ENCODE measurements at places on chromosomes 4 and X.

DNA sequence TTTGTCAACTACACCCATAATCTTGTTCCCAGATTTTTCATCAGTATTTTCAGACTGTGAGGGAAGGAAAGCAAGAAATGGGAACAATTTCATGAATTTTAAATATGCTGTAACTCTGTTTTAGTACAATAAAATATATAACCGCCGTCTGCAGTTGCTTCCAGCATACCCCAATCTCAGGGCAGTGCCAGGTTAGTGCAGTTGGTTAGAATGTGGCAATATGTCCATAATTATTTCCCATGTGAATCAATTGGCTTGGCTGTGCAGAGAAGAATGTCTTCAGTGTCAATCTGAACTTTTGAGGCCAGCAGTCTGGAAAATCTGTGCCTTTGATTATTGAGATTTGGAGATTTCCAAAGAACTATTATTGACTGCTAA is 5.0 kb upstream of the MMAA start:
- no peaks in the 10 kb centered on the region for H3K36me3 ChIP-seq
- no peak for DNase-seq
- peaks cover 8% of the 10 kb centered on the region for H3K4me1 ChIP-seq
- no peaks in the 10 kb centered on the region for H3K27me3 ChIP-seq
- no peak overlapping the region for H3K4me3 ChIP-seq

GRCh38 chrX:103685396-103685795 is 1.1 kb downstream of the MORF4L2 start:
- H3K4me3 ChIP-seq = peak overlapping the region; percentile 74
- DNase-seq = no peak
- H3K27ac ChIP-seq = peak overlapping the region; percentile 98
- peaks cover 8% of the 10 kb centered on the region for H3K36me3 ChIP-seq
- no peaks in the 10 kb centered on the region for H3K27me3 ChIP-seq
- peaks cover 10% of the 10 kb centered on the region for H3K4me1 ChIP-seq

- H3K4me1 ChIP-seq = peaks cover 7% of the 10 kb centered on the region
- H3K4me3 ChIP-seq = no peak overlapping the region
- peak; percentile 54 for DNase-seq
- H3K27ac ChIP-seq = peak overlapping the region; percentile 54
- H3K36me3 ChIP-seq = no peaks in the 10 kb centered on the region
- H3K27me3 ChIP-seq = no peaks in the 10 kb centered on the region
Observed at GRCh38 chrX:119726900-119727555, 31.4 kb upstream of the SOWAHD start.

DNA sequence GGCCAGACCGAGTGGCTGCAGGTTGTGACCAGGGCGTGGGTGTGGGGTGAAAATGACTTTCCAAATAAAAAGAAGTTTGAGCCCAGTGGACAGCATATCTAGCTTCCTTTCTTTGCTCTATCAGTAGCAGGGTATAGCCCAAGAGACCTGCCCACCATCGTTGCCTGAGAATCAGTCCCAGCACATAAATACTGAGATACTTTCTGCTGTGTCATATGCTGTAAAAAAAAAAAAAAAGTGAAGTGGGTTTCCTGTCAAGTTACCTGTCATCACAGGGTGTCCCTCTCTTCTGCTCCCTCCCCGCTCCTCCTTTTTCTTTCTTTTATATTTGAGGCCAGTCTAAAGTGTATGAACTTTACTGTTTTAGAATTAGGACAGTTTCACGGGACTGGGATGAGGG is 330.3 kb upstream of the BOD1L1 start:
- no peaks in the 10 kb centered on the region for H3K27me3 ChIP-seq
- no peak overlapping the region for H3K4me3 ChIP-seq
- no peak overlapping the region for H3K27ac ChIP-seq

DNA sequence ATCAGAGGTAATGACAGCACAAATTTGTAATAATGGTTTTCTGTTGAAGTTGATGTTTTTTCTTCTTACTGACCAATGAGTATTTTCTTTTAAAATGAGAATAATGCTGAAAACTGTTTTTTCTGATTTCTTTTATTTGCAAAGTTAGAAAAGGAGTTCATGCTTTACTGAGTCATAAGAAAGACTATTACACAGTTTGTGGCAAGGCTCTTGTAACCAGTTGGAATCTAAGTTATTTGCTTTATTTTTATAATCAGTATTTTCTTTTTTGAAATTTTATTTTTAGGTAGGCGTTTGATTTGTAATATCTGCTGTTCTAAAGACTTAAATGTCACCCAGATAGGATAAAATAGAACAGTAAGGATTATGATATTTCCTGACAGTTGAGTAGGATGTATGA is 25.5 kb downstream of the ANAPC4 start:
- no peak overlapping the region for H3K27ac ChIP-seq
- no peaks in the 10 kb centered on the region for H3K4me1 ChIP-seq
- H3K36me3 ChIP-seq = no peaks in the 10 kb centered on the region
- no peak for DNase-seq
- no peaks in the 10 kb centered on the region for H3K27me3 ChIP-seq

DNA sequence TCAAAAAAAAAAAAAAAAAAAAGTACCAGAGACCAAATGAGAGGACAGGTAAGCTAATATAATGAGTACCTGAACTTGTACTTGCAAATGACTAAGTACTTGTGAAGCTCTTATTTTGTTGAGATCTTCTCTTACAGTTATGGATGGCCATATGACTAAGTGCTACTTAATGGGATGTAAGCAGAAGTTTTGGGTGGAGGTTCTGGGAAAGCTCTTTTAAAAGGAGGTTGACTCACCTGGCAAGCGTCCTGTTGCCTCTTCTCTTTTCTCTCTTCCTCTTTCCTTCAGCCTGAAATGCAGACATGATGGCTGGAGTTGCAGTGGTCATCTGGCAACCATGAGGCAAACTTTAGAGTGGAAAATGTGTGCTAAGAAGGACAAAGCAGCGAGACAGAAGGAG is 36.9 kb upstream of the MED14 start:
- H3K4me1 ChIP-seq = no peaks in the 10 kb centered on the region
- DNase-seq = no peak
- H3K27me3 ChIP-seq = no peaks in the 10 kb centered on the region
- no peaks in the 10 kb centered on the region for H3K36me3 ChIP-seq

- H3K4me1 ChIP-seq = no peaks in the 10 kb centered on the region
- no peaks in the 10 kb centered on the region for H3K27me3 ChIP-seq
- no peak overlapping the region for H3K27ac ChIP-seq
- no peak for DNase-seq
- H3K4me3 ChIP-seq = no peak overlapping the region
Observed at GRCh38 chrX:116290359-116290758, 119.8 kb downstream of the AGTR2 start.

GRCh38 chr4:42703813-42704212 is 46.9 kb upstream of the ATP8A1 start:
- 0 out of 2 replicates have a peak, but pooled peaks cover under 1% of the 10 kb centered on the region for H3K4me1 ChIP-seq
- H3K27me3 ChIP-seq = no peaks in the 10 kb centered on the region
- H3K27ac ChIP-seq = no peak overlapping the region
- no peak overlapping the region for H3K4me3 ChIP-seq

GRCh38 chr4:182089326-182089725 is 153.9 kb upstream of the TENM3 start:
- no peaks in the 10 kb centered on the region for H3K27me3 ChIP-seq
- no peaks in the 10 kb centered on the region for H3K4me1 ChIP-seq
- no peak overlapping the region for H3K4me3 ChIP-seq
- no peak overlapping the region for H3K27ac ChIP-seq

GRCh38 chrX:21408307-21408706 is 34.1 kb downstream of the CNKSR2 start:
- no peaks in the 10 kb centered on the region for H3K36me3 ChIP-seq
- H3K4me1 ChIP-seq = no peaks in the 10 kb centered on the region
- H3K27me3 ChIP-seq = no peaks in the 10 kb centered on the region
- H3K4me3 ChIP-seq = no peak overlapping the region
- no peak for DNase-seq
- H3K27ac ChIP-seq = no peak overlapping the region

- H3K4me3 ChIP-seq = no peak overlapping the region
- H3K36me3 ChIP-seq = no peaks in the 10 kb centered on the region
- H3K27ac ChIP-seq = no peak overlapping the region
- no peak for DNase-seq
- no peaks in the 10 kb centered on the region for H3K27me3 ChIP-seq
Observed at GRCh38 chr4:6620891-6621555, 19.5 kb upstream of the MRFAP1 start.

DNA sequence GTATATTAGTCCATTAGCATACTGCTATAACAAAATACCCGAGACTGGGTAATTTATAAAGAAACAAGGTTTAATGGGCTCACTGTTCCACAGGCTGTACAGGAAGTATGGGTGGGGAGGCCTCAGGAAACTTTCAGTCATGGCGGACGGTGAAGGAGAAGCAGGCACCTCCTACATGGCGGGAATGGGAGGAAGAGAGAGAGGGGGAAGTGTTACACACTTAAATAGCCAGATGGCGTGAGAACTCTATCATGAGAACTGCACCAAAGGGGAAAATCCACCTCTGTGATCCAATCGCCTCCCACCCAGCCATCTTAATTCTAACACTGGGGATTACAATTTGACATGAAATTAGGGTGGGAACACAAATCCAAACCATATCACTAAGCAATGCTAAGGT is 98.9 kb upstream of the SH3RF1 start:
- no peaks in the 10 kb centered on the region for H3K27me3 ChIP-seq
- no peak overlapping the region for H3K4me3 ChIP-seq
- no peaks in the 10 kb centered on the region for H3K36me3 ChIP-seq
- no peaks in the 10 kb centered on the region for H3K4me1 ChIP-seq
- H3K27ac ChIP-seq = no peak overlapping the region

DNA sequence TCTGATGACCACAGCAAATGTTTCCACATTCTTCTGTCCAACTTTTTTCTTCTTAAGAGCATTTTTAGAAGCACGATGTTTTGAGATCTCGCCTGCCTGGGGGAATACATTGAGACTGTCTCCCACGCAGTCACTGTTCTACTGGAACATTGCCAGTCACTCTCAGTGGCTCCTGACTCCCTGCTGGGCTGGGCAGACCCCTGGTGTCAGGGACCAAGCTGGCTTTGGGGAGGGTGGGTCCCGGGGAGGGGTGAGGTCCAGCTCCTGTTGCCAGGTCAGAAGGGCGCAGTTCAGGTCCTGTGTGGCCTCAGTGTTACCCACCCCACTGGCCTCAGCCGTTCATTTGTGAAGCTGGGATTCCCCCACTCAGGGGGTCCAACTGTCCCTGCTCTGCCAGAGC is 18.9 kb upstream of the ABLIM2 start:
- DNase-seq = no peak
- peaks cover 28% of the 10 kb centered on the region for H3K27me3 ChIP-seq
- H3K36me3 ChIP-seq = no peaks in the 10 kb centered on the region
- no peak overlapping the region for H3K4me3 ChIP-seq
- peaks cover 6% of the 10 kb centered on the region for H3K4me1 ChIP-seq
- no peak overlapping the region for H3K27ac ChIP-seq

DNA sequence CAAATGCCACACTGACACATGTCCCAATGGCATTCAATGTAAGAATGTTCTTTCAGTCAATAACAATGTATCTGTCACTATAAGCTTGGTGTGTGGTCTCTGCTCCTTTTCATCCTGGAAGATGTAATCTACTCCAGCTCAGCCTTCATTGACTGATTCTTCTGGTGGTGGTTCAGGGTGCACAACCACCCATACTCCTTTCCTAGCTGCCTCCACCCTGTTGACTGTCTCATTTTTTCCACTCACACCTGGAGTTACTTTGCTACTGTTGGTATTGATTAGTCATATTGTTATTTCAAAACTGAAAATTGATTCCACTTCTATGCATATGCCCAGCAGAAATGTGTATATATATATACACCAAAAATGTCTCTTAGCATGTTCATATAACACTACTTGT is 140.5 kb downstream of the ASB9 start:
- no peak overlapping the region for H3K4me3 ChIP-seq
- H3K4me1 ChIP-seq = no peaks in the 10 kb centered on the region
- no peaks in the 10 kb centered on the region for H3K36me3 ChIP-seq
- DNase-seq = no peak
- no peak overlapping the region for H3K27ac ChIP-seq
- no peaks in the 10 kb centered on the region for H3K27me3 ChIP-seq

- no peaks in the 10 kb centered on the region for H3K27me3 ChIP-seq
- no peak for DNase-seq
- H3K27ac ChIP-seq = no peak overlapping the region
- no peaks in the 10 kb centered on the region for H3K36me3 ChIP-seq
- no peaks in the 10 kb centered on the region for H3K4me1 ChIP-seq
Observed at GRCh38 chrX:43949669-43950068, 23.5 kb downstream of the NDP start.

GRCh38 chrX:9062641-9063040 is 28.7 kb upstream of the FAM9B start:
- no peaks in the 10 kb centered on the region for H3K27me3 ChIP-seq
- no peak overlapping the region for H3K27ac ChIP-seq
- no peak overlapping the region for H3K4me3 ChIP-seq
- no peaks in the 10 kb centered on the region for H3K36me3 ChIP-seq

GRCh38 chr4:55143858-55144257 is 18.5 kb upstream of the KDR start:
- peaks cover 5% of the 10 kb centered on the region for H3K4me1 ChIP-seq
- DNase-seq = peak; percentile 83
- H3K27me3 ChIP-seq = no peaks in the 10 kb centered on the region
- no peaks in the 10 kb centered on the region for H3K36me3 ChIP-seq
- no peak overlapping the region for H3K4me3 ChIP-seq

GRCh38 chrX:102154218-102154860 is 1.4 kb downstream of the BEX5 start:
- H3K27me3 ChIP-seq = no peaks in the 10 kb centered on the region
- no peaks in the 10 kb centered on the region for H3K4me1 ChIP-seq
- peak overlapping the region; percentile 39 for H3K27ac ChIP-seq
- DNase-seq = peak; percentile 8
- H3K36me3 ChIP-seq = no peaks in the 10 kb centered on the region

DNA sequence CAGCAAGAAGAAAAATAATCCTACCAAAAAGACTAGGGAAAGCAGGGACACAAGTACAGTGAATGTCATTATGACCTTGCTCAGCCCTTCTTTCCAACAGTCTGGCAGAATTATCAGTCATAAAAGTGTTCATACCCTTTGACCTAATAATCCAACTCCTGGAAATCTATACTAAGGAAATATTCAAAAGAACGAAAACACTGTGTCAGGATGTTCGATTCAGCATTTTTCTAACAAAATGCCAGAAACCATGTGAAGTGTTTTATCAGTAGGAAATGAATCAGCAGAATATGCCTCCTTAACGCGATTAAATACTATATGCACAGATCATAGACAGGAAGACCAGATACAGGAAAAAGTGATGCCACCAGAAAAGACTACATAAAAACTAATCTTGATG is 16.2 kb upstream of the S100G start:
- H3K4me1 ChIP-seq = no peaks in the 10 kb centered on the region
- H3K4me3 ChIP-seq = no peak overlapping the region
- no peak overlapping the region for H3K27ac ChIP-seq

GRCh38 chrX:39904816-39905537 is 192.8 kb downstream of the BCOR start:
- H3K27ac ChIP-seq = no peak overlapping the region
- no peaks in the 10 kb centered on the region for H3K36me3 ChIP-seq
- H3K4me1 ChIP-seq = no peaks in the 10 kb centered on the region
- H3K4me3 ChIP-seq = no peak overlapping the region
- H3K27me3 ChIP-seq = no peaks in the 10 kb centered on the region
- DNase-seq = no peak

DNA sequence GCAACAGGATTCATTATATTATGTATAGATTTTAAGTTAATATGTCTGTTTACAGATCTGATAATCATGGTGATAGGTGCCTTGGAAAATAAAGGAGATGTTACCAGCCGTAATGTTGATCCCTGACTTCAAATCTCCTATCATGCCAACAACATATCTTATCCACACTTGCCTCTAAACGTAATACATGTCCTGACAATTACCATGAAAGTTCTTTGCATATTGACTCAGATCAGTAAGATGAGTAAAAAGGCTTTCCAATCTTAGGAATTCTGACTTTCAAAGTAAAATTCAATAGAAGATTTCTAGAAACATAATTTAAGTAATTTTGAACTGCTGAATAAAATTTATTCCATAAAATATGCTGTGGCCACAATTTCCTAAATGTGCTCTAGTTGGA is 513.3 kb downstream of the ANKRD50 start:
- no peaks in the 10 kb centered on the region for H3K36me3 ChIP-seq
- H3K27me3 ChIP-seq = no peaks in the 10 kb centered on the region
- no peak for DNase-seq
- no peak overlapping the region for H3K27ac ChIP-seq

Data from MM.1S (cell line).